ENCODE measurements at places on chromosomes 16 and 17.

DNA sequence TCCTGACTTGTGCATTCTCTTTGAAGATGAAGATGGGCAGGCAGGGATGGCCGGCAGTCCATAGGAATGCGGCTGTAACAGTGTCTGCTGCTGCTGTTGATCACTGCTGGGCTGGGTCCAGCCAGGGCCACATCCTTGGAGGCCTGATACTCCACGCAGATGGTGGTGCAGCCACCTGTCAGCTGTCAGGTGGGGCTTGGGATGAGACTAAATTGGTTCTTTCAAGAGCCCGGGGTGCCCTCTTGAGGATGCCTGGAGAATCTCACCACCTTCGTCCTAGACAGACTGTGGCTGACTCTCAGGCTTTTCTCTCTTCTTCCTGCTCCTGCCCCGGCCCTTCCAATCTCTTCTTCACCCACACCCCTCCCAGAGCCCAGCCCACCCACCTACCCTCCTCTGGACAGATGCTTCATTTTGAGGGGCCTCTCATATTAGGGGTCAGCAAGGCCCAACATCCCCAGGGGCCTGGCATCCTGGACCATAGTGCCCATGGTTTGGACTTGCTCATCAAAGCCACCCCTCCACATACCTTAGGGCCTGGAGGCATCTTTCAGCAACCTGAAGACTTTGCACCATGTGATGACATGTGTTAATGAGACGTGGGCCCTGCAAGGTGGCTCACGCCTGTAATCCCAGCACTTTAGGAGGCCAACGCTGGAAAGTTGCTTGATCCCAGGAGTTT, 19.1 kb downstream of the OSBPL7 start:
- peak; percentile 71 for DNase-seq

DNA sequence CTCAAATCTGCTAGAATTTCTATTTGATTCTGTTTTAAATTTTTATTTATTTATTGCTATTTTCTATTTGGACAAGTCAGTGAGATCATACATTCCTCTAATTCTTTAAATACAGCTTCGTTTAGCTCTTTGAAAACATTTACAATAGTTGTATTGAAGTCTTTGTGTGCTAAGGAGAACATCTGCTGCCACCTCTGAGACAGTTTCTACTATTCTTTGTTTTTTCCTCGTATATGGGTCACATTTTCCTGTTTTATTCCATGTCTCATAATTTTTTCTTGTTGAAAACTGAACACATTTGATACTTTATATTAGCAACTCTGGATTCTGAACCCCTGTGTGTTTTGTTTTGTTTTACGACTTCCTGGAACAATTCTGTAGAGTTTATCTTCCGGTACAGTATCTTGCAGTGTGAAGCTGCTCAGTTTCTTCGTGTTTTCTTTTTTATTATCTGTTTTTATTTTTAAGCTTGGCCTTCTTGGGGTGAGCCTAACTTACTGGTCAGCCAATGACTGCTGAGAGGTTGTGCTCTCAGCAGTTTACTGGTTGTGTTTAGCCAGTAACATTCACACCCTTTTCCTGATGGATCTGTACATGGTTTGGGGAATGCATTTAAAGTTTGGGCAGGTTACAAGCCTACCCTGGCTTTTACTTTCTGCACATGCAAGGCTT, 99.0 kb downstream of the CA4 start:
- DNase-seq, result no peak

GRCh38 chr17:11925262-11926021, 71.8 kb downstream of the ZNF18 start:
- DNase-seq, result no peak

DNA sequence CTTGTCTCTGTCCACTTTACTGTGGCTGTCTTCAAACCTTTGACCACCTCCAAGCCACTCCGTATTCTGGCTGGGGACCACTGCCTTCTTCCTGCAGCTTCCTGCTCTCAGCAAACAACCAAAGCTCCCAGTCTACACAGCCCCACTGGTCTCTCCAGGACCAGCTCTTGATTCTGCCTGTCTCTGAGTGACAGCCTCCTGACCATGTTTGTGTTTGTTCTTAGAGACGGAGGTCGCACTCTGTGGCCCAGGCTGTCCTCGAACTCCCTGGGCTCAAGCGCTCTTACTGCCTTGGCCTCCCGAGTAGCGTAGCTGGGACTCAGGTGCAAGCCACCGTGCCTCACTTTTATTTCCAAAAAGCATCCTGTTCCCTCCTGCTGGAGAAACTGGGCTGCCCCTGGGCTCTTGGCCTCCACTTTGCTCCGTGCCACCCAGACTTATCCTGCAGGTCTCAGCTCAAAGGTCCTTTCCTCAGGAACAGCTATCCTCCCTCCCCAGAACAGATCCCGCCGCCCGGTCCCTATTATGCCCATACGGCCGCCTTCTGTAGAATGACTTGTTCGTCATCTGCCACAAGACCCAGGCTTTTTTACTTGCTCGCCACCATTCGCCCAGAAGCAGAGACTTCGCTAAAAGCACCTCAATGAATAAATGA, 9.1 kb downstream of the MNT start:
- no peak for DNase-seq

DNA sequence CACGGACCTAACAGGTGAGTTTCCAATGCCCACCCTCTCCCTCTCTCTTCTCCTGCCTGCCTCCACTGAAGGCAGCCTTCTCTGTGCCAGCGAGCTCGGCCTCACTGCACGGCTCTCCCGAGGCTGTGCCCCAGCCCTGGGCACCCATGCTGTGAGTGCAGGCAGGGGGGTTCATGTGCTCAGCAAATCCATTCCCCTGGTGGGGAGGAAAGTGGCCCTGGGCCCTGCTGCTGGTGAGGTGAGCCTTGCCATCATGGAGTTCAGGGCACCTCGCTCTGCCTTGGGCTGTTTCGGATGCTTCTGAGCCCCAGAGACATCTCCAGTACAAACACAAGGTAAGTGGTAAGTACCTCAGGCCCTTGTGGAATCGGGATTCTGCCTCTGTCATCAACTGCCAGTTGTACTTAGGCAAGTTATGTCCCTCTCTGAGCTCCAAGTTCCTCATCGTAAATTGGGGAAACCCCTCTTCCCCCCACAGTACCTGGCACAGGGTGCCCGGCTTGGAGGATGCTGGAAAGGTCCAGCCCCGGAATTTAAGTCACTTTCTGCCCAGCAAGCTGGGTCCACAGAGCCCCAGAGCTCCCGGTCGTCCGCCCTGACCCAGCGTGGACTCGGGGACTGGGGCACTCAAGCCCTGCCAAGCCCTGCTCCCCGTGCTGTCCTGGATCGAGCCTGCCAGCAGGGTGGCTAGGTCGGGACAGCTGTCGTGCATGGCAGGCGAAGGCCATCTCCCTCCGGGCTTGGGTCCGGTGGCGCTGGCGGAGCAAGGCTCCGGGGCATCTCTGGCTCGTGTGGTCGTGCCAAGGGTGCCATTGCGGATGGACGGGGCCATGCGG, 684 bp upstream of the NUDT16L1 start:
- peak; percentile 18 for DNase-seq

DNA sequence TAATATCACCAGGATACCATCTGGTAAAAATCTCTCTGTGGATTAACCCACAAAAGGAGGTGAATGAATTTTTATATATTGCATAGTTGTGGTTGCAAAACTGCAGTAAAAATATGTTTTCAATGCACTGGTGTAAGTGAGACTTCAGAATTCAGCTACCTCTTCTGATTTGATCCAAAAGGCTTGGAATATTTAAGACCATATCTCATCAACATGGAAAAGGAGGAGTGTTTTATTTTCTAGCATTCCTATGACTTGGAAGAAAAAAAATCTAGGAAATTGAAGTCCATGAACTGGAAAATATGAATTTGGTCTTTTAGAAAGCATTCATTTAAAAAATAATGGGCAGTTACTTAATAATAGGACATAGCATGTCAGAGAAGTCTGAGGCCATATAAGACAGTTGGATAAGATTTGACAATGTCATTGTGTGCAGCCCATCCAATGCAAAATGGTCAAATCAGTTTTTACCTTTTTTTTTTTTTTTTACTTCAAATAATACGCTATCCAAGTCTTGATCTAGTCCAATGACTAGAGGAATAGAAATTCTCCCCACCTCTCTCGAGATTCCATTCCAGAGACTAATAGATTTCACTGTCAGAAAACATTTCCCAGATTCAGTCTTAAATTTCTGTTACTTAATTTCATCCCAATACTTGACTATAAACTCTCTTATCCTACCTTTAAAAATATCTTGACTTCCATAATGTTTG, 364.9 kb upstream of the PMFBP1 start:
- no peak for DNase-seq

DNA sequence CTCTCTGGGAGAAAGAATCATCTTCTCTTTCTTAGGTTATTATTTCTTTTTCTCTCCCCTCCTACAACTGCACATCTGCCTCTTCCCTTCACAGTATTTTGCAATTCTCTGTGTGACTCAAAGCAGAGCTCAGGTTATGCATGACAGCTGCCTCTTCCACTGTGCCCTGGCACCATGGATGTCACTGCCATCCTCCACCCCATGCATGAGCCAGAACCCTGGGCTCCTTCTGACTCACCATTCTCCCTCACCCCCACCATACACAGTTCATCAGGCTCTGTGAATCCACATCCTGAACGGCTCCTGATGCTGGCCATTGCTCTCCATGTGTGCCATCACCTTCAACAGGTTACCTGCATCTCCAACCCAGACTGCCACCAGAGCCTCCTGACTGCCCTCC, 23.9 kb downstream of the CA10 start:
- DNase-seq, result peak; percentile 73

- no peak for DNase-seq
Observed at GRCh38 chr16:988471-989353, 7.1 kb downstream of the SOX8 start.

DNA sequence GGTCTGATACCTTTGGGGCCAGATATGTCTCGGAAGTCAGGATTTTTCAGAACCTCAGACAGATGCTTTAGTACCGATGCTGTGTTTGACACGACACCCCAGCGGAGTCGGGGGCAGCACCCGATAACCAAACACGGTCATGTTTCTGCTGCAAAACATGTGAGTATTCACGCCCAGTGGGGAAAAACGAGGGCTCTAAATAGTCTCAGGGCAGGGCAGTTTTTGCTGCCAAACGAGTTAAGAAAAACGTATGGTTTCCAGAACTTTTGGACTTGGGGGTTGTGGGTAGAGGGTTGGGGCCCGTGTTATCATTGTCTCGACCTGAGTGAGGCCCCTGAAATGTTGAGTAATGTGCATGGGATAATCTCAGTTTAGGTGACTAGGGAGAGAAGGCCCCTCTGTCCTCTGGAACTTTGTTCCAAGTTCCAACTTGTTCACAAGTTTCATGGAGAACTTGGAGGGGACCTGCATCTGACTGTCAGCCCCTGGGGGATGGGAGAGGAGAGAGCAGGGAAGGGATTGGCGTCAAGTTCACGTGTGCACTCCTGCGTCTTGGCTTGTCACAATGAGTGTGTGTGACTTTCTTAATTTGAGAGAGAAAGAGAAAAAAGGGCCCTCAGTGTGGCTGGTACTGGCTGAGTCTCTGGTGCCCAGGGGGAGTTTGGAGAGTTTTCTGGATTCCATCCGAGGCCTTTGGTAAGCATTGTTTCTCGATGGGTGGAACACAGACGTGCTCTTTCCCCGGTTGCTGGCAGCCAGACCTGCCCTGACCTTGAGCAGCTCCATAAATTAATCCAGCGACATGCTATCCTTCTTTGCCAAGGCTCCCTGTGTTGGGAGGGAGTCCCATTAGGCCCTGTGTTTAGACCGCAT, 83.9 kb upstream of the CIBAR2 start:
- no peak for DNase-seq

DNA sequence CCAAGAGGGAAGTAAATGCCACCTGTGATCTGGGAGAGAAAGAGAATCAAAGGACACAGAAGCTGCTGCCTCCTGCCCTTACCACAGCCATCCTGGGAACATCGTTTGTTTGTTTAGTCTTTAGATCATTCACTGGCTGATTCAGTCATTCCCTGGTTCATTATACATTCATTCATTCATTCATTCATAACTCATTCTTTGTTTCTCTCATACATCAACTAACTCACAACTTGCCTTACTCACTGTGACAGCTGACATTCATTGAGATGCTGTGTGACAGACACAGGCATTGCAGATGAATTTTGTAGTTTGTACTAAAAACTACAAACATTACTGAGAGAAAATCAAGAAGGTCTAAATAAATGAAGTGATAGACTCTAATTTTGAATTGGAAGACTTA, 291.0 kb upstream of the TNRC6C start:
- no peak for DNase-seq

GRCh38 chr17:1724869-1725641, 551 bp downstream of the WDR81 start:
- no peak for DNase-seq

DNA sequence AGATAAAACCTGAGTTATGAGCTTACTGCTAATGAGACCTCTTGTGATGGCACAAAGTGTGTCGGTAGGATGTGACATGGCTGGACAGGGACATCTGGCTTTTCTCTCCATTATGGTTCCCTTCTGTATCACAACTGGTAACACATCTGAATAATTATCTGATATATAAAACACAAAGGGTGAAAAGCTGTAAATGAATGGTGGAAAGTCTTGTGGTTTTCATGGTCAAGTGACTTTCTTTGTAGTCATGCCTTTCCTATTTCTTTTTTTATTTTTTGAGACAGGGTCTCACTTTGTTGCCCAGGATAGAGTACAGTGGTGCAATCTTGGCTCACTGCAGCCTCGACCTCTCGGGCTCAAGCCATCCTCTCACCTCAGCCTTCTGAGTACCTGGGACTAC, 35.3 kb upstream of the ZFHX3 start:
- DNase-seq, result no peak

GRCh38 chr17:69064476-69064875, 3.7 kb upstream of the ABCA9 start:
- DNase-seq, result no peak

- peak; percentile 65 for DNase-seq
Observed at GRCh38 chr17:3594051-3594800, 15.0 kb downstream of the TRPV1 start.

GRCh38 chr17:59572301-59572924, 7.0 kb downstream of the DHX40 start:
- no peak for DNase-seq

DNA sequence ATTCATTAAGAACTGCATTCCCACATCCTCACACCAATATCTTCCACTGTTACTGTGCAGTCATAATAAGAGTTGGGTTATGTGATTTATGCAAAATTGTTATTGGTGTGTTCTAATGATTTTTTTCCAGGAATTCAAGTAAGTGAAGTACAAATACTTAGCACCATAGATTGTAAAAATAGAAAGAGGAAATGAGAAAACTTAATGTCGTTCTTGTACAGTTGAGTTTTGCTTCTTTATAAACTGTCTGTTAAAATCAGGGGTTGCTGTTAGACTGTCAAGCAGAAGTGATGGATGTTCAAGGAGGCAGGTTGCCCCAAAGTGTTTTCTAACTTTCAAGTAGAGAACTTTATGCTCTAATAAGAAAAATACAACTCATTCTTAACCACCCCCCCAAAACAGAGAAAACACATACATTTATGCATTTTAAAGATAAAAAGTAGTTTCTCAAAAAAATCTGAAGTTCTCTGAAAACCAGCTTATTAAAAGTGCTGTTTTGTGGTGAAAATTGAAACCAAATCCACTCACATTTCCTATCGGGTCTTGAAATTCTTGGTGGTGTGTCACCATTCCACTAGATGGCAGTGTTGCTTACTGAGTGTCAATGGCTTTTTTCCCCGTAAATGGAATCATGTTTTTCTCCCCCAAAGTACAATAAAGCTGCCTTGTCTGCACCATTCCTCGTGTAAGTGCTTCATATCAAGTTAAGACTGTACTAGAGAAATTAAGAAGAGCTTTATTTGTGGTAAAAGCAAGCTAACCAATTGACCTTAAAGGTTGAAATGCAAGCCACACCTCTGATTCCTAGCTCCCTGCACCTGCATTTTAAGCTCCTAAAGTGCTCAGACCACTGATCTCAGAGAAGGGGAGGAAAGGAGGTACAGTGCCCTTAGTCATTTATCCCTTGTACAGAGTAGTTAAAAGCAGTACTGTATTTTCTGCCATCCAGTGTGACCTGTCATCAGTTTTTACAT, 4.7 kb upstream of the IGSF6 start:
- DNase-seq, result peak; percentile 50

GRCh38 chr16:22627043-22627442, 116.4 kb downstream of the NPIPB5 start:
- no peak for DNase-seq

All from epithelial cell of esophagus (primary cell).